ENCODE measurements at places on chromosomes 13 and 19.
A peak's percentile ranks its signal among the peaks of the same experiment; 100 is the strongest.

- no peak for DNase-seq
Observed at GRCh38 chr13:41710771-41711170, 250.1 kb downstream of the VWA8 start.

DNA sequence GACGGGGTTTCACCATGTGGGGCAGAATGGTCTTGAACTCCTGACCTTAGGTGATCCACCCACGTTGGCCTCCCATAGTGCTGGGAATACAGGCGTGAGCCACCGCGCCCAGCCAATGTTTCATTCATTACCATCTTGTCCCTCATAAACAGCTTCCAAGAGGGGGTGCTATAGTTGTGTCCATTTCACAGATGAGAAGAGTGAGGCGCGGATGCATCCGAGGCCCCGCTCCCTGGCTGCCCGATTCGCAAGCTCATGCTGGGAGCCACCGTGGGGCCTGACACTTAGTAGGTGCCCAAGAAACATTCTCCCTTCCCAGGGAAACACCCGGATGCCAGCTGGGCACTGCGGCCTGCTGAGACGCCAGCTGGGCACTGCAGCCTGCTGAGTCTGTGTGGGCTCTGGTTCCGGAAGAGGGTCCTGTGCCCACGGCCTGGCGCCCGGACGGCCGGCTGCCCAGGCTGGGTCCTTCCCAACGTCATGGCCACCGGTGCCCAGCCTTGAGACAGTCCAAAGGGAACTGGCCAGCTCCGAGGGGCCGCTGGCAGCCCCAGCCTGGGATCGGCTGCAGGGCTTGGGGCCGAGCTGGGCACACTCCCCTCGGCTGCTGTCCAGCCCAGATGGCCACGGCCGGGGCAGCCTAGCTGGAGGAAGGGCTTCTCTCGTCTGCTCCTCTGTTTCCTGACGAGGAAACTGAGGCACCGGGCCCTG lies 54.7 kb downstream of the NFIC start:
- DNase-seq = no peak

DNA sequence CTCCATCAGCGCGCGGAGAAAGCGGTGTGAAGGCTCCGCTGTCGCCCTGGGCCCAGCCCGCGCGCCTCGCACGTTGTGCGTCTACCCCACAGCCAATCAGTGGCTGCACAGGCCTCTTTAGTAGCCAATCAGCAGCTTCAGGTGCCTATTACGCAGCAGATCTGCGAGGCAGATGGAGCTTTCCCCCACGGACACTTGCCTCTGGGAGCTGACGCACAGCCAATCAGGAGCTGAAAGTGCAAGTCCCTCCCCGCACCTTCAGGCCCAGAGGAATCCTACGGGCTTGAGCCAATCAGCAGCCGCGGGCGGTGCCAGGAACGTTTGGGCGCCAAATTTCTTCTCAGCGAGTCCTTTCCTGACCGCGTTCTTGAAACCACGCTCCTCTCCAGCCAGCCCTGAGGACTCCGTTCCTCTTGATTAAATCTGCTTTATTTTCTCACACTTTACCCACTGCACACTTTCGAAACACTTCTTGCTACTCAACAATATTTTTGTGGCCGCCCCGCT lies 39.9 kb downstream of the SIGLEC7 start:
- DNase-seq = peak; percentile 44

GRCh38 chr19:23957660-23958281 lies 43.1 kb downstream of the ZNF726 start:
- DNase-seq = no peak

GRCh38 chr13:39106216-39107005 lies 68.2 kb downstream of the NHLRC3 start:
- DNase-seq = no peak

All from CD4-positive, alpha-beta T cell treated with Interleukin-15 for 1 hour (primary cell).